ENCODE measurements at places on chromosomes 12 and 14.

DNA sequence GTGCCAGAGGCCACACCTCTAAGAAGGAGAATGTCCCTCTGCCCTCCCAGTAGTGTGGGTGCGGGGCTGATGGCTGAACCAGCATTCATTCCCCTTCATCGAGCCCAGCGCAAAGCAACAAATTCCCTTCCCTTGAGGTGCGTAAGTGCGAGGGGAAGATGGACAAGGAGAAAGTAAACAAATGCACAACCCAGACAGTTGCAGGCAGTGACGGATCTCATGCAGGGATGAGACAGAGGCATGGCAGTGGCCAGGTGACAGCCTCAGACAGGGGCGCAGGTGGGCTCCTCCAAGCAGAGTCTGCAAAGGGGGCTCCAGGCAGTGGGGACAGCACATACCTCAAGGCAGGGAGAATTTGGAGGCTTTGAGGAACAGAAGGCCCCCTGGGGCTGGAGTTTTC is 2.3 kb upstream of the MYL2 start:
- DNase-seq: no peak

DNA sequence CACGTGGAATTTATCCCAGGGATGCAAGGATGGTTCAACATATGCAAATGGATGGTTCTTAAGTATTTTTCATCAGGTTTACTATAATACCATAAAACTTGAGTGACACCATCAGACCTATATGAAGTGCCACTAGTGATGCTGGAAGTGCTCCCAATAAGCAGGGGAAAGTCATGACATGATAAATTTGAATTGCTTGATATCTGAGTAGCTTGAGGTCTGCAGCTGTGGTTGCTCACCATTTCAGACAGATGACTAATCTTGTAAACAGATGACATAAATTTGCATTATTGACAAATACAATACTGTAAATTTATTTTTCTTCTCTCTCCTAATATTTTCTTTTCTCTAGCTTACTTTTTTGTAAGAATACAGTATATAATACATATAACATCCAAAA is 13.7 kb upstream of the PRPF39 start:
- DNase-seq: no peak

- DNase-seq: no peak
These were observed 36.2 kb downstream of the EML1 start for GRCh38 chr14:99829450-99829849.

GRCh38 chr12:74071182-74071581 is 466.5 kb upstream of the ATXN7L3B start:
- no peak for DNase-seq

DNA sequence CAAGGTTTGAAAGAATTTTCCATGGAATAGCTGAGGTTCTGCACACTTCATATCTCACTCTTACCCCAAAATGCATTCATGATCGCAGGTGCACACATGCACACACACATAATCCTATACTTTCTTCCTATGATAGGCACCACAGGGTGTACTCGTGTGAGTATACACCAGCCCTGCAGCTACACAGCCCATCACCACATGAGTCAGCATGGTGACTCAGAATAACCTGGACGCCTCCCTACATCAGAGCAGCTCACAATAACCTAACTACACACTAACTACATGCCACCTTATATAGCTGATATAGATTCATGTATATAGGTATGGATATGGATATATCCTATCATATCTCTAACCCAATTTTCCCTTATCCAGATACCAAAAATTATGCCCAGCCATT is 850.2 kb upstream of the TMEM132C start:
- DNase-seq: no peak

DNA sequence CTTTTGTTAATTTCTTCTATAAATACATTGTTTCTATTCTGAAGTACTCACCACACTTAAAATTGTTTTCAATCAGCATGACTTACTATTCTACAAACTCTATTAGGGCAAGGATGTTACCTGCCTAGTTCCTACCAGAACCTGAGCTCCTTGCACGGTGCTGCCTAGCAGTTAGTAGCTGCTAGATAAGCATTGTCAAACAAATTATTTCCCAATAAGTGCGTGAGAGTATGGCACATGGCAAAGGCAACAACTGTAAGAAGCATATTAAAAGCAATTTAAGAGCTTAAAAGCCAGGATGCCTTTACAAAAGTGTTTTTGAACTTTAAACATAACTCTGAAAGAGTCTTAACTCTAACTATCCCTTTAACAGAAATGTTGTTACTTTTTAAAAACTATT is 8.2 kb upstream of the LYZ start:
- no peak for DNase-seq

DNA sequence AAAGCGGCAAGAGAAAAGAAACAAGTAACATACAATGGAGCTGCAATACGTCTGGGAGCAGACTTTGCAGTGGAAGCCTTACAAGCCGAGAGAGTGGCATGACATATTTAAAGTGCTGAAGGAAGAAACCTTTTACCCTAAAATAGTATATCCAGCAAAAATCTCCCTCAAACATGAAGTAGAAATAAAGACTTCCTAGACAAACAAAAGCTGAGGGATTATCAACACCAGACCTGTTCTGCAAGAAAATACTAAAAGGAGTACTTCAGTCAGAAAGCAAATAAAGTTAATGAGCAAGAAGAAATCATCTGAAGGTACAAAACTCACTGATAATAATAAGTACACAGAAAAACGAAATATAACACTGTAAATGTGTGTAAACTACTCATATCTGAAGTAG is 77.5 kb upstream of the ABCD2 start:
- no peak for DNase-seq

GRCh38 chr14:89563471-89563870 is 146.4 kb upstream of the FOXN3 start:
- DNase-seq: peak; percentile 17

- DNase-seq: no peak
These were observed 54.3 kb downstream of the DRAM1 start for GRCh38 chr12:101931498-101932326.

GRCh38 chr12:127304751-127305725 is 961.9 kb upstream of the TMEM132C start:
- no peak for DNase-seq

DNA sequence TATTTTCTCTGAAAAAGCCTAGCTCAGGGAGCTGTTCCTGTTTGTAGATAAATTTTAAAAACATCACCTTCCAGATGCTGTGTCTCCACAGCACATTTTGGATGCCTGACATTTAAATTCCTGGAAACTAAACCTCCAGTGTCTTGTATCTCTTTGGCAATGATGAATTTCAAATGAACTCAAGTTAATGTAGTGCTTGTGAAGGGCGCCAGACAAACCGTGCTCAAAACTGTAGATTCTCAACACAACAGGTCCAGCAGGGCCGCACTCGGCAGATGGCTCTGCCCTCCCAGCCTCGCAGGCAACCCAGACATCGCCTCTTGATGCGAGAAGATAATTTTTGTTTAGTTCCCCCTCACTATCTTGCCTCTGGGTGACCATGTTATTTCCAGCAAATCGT is 432.9 kb downstream of the VRK1 start:
- no peak for DNase-seq

- peak; percentile 81 for DNase-seq
These were observed 1.1 kb upstream of the LRP1 start for GRCh38 chr12:57127101-57127725.

DNA sequence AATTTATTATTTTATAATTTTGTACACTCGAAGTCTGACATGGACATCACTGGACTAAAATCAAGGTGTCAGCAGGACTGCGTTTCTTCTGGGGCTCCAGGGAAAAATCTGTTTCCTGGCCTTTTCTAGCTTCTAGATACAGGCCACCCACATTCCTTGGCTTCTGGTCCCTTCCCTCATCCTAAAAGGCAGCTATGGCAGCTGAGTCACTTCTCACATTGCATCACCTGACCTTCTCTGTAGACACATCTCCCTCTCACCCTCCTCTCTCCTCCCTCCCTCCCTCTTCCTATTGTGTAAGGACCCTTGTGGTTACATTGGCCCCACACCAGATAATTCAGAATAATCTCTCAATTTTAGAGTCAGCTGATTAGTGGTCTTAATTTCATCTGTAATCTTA is 92.4 kb downstream of the RPS6KA5 start:
- DNase-seq: peak; percentile 30

DNA sequence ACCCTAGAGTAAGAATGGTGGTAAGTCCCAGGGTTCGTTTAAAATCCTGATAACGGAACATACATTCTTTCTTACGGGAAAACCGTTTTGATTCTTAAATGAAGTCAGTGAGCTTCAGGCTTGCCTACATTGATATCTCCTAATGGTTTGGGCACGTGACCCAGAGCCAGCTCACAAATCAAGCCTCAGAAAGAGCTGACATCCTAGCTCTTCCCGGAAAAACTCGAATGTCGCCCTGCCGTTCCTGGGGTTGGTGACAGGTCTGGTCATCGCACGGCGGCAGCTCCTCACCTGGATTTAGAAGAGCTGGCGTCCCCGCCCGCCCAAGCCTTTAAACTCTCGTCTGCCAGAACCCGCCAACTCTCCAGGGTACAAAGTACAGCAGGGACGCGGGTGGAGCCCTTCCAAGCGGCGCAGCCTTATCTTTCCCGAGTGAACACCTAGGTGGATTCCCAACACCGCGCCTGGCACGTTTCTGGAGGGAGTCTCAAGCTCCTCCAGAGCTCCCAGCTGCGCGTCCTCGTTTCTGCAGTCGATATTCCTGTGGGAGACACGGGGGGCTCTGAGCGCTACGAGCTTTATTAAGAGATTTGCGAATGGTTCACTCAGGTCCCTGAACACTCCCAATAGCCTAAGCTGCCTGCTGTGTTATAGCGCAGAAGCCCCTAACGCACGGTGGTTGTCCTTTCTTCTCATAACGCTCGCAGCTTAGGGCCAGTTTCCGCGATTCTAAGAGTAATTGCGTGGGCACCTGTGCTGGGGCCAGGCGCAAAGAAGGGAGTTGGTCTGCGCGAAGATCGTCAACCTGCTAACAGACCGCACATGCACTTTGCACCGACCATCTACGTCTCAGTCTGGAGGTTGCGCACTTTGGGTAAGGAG is at the start of gene SSTR1:
TSS of gene SSTR1 (plus strand) at position 169 of the 882 bp plus-strand sequence. CDS start 1,486 bp downstream, outside the sequence.
- no peak for DNase-seq

DNA sequence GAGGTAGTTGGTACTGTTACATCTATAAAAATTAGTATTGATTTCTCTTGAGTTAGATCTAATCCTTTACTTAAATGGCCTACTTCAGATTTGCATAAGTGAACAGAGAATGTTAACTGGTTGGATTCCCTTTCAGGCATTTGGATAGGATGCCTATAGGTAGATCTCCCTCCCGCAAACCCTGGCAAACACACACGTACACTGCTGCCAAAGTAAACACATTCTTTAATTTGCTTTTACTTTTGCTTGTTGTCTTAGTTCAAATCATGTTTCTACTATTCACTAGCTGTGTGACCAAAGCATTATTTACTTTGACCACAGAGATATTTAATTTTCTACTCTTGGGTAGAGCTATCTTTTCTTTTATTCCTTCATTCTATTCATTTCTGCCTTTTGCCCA is 936.1 kb upstream of the FBXO33 start:
- no peak for DNase-seq

DNA sequence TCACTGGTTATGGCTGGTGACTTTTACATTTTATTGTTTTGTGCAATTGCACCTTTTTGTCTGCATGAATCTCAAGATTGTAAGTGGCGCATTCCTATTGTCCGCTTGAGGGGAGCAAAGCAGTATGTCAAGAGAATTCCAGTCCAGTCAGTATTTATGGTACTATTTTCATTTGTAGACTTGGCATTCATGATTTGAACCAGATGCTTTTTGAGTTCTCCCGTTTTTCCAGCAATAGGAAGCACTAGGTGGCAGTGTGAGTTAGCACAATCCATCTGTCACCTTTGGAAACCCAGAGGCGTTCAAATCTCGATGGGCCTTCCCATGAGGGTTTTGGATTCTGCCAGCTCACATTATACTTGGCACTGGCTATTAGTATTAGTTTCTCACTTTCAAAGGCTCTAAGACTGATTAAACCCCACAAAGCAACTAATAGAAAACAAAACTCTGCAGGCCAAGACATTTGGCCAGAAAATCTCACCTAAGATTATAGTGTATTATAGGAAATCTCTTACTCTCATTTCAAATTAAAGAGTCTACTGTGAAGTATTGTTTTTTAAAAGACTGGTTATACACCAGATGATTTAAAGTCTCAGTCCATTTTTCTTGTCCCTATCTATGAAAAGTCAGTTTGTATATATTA is 2.2 kb downstream of the DACT1 start:
- DNase-seq: peak; percentile 70

DNA sequence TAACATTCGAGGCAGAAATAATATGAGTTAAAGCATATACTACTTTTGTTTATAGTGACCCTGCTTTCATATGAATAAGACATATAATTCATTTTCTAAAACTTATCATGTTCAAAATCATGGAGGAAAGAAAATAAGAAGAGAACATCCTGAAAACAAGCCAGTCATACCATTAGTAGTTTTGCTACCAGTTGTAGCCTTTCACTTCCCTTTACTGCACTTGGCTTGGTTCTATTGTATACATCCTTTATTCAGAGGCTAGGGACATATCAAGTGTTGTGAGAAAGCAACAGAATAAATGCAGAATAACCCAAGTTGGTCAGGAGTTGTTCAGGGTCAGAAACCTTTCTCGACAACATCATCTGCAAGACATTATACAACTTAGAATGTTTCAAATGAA is 598.7 kb downstream of the SOX5 start:
- DNase-seq: no peak

DNA sequence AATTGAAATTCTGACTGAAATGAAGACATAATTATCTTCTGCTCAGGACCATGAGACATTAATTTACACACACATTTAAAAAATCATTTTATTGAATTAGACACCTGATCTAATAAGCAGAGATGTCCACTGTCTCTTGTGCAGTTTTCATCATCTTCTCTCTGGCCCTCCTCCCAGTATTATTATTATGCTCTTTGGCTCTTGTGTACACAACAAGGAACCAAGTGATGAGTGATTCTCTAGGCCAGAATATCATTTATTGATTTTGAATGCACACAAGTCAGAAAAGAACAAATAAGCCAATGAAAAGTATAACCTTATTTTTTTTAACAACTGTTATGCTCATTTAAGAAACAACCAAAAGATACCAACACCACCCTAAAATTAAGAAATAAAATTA is 244.7 kb upstream of the KRR1 start:
- no peak for DNase-seq

DNA sequence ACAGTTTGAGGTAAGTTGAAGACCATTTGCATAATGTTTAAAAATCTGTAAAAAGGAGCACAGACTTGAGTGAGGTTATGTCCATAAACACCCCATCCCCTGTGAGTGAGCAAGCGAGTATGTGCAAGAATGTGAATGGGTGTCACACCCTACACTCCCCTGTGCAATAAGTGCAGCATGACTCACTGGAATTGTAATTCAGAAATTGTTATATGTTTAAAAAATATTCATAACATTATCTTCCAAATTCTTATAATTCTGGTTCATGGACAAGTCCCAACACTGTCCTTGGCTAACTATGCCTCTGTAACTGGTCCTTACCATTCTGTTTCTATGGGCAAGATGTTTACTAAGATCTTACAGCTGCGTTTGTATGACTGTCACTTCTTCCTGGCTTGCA is 207.8 kb upstream of the FAR2 start:
- no peak for DNase-seq

GRCh38 chr12:49098035-49098451 is 3.4 kb upstream of the DHH start:
- DNase-seq: peak; percentile 68

GRCh38 chr14:69726761-69727511 is 40.0 kb upstream of the SRSF5 start:
- peak; percentile 91 for DNase-seq

GRCh38 chr14:105536051-105536450 is 9.7 kb downstream of the TMEM121 start:
- no peak for DNase-seq

GRCh38 chr12:75661908-75662307 is 150.5 kb upstream of the KRR1 start:
- DNase-seq: no peak
